Urinary bladder (tissue), 4 donors: ENCODE measurements at places on chromosomes 5 and 9. TPM values are rescaled to one million over a fixed set of nuclear protein-coding genes. Genes with fewer than 3 reads are reported as not detected.

ACTL7A gene
- total RNA-seq, result not detected

- DNase-seq, result no peak
These were observed 29.7 kb upstream of the AUH start for GRCh38 chr9:91391412-91391811.

- no peak for DNase-seq
These were observed 61.9 kb upstream of the ADAMTS16 start for GRCh38 chr5:5078009-5078897.

DNA sequence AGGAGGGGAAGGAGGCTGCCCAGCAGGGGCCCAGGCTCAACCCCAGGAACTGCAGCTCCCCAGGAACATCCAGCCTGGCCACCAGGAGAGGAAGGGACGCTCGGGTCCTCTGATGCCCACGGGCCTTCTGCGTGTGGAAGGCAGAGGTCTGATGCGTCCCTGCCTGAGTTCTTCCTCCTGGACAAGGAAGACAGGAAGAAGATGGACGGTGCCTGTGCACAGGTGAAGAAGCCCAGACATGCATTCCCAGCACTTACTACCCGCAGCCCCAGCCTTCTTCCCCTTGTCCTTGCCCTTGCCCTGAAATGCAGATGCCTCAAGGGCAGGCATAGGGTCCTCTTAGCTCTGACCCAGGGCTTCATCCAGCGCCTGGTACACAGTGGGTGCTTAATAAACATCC, 56.7 kb upstream of the IRX1 start:
- DNase-seq, result no peak

DNA sequence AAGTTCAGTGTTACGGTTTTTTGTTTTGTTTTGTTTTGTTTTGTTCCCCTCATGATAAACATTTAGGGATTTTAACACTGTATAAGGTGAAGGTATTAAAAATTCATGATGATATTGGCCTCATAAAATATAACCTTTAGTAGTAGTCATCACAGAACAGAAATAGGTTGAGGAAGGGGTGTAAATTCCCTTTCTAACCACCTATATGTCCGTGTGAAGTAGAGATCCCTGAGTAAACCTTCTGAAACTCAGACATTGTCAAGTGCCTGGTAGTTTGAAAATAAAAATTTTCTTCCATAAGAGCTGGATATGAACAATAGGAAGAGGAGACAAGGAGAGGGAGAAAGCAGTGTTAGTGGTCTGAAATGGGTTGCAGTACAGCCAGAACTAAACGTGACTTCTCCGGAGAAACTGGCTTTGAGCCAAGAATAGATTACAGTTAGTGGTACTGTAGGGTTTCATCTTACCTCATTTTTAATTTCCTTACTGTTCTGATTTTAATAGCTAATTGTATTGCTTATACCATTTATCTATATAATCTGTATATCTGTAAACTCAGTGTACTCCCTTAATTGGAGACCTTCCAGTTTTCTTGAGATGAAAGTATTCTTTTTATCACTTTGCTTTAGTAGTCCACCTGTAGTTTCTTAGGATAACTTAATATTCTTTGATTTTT, 18.3 kb downstream of the UGCG start:
- no peak for DNase-seq
